ENCODE measurements at places on chromosomes 5 and 9.

- no peak for DNase-seq
Observed at GRCh38 chr5:170633235-170634081, 129.6 kb downstream of the KCNIP1 start.

DNA sequence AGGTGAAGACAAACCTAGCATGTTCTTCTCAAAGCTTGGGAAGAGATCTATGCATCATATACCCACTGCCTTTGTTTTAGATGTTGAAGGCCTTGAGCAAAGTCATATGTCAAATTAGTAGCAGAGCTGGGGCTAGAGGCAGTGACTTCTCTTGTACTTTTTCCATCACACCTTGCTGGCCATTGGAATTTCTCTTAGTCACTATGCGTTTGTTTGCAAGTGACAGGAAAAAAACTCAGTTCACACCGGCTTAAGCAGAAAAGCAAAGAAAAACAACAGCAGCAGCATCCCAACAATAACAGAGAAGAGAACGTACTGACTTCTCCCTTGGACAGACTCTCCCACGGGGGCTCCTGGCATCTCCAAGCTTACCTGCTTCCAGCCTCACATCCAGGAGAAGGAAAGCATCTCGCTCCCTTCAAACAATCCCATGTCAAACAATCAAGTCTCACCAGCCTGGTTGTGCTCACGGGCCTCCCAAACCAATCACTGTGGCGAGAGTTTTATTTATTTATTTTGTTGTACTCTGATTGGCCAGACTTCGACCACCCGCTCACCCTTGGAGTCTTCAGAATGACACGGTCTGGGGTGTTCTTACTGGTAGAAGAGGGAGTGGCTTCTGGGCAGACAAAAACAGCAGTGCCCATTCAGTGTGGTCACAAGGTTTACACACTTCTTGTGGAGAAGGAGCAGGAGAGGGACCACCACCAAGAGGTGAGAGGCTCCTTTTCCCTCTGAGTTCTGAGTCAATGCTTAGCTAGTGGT, 83.8 kb upstream of the STC2 start:
- no peak for DNase-seq

DNA sequence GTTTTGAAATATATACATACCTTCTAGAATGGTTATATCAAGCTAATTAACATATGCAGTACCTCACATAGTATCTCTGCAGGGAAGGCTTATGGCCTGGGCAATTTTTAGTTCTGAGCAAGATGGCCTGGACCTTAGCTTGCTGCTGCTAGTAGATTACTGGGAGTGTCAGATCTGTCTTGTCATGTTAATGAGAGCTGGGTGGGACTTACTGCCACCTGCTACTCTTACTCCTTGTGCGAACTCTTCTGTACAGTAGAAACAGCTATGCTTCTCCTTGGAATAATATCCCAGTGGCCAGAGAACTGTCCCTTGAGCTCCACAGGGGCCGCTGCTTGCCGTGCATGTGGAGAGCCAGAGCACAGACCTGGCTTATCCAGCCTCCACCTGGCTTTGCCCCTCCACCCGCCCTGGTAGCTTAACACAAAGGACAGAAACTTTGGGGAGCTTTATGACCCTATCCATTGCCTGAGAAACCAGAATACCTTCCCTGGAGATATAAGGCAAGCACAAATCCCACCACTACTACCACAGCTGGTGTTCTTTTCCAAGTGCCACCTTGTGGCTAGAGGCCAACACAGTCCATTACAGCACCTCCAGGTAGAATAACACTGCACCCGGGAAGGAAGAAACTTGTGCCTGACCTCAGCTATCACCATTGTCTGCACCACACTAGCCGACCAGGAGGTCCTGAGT, 74.4 kb upstream of the RUSC2 start:
- no peak for DNase-seq

DNA sequence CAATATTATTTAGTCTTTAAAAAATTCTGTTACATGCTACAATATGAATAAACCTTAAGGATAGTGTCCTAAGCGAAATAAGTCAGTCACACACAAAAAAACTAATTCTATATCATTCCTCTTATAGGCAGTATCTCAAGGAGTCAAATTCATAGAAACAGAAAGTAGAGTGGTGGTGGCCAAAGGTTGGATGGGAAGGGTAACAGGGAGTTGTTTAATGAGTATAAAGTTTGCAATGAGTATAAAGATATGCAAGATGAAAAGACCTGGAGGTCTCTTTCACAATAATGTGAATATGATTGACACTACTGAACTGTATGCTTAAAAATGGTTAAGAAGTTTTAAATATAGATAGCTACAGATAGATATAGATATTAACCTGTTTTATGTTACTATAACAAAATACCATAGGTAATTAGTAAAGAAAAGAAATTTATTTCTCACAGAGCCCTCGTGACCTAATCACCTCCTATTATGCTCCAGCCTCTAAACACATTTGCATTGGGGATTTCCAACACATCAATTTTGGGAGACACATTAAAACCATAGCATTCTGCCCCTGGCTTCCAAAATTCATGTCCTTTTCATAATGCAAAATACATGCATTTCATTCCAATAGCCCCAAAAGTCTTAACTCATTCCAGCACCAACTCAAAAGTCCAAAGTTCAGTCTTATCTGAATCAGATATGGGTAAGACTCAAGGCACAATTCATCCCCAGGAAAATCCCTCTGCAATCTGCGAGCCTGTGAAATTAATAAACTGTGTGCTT, 93.6 kb downstream of the ATPSCKMT start:
- no peak for DNase-seq

DNA sequence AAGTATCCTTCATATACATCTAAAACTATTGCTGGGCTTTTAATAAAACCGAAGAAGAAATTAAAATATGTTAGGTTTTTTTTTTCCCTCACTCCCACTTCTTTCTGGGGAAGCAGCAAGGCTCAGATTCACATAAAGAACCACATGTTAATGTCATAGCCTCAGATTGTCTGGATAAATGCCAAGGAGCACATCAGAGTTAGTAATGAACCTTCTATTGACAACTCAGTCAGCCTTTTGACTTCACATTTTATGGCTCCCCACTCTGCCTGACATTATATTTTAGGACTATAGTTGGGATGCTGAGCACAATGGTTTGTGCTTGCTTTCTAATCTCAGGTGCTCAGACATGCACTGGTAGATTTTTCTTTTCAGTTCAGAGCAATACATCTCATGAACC, 21.8 kb downstream of the DMAC1 start:
- DNase-seq, result peak; percentile 72

- DNase-seq, result no peak
Observed at GRCh38 chr5:98258939-98259338, 514.5 kb upstream of the RGMB start.

DNA sequence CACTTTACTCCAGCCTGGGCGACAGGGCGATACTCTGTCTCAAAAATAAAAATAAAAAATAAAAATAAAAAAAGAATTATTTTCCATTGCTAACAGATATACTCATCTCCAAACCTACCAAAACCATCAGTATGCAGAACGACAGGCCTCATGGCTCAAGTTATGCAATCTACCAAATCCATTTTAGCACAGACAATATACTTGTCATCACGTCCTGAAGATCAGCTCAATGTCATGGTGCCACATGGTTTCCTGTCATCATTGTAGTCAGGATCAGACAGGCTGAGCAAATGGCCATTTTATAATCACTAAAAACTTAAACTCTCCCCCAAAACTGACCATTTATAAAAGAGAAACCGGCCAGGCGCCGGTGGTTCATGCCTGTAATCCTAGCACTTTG, 69.1 kb downstream of the HABP4 start:
- DNase-seq, result no peak

DNA sequence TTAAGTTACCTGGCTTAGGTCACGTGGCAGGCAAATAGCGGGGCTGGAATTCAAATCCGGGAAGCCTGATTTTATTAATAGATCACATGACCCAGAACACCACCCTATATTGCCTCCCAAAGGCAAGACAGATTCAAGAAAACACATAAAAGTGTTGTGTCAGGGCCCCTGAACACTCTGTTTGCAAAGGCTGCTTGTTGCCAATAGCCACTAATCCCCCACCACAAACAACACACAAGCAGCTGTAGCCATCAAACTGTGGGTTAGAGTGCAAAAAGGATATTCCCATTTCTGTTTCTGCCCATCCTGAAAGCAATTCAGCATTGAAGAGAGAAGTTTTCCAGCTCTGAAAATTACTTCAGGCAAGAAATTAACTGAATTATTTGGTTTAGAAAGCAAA, 358.9 kb upstream of the RFX3 start:
- DNase-seq, result no peak

DNA sequence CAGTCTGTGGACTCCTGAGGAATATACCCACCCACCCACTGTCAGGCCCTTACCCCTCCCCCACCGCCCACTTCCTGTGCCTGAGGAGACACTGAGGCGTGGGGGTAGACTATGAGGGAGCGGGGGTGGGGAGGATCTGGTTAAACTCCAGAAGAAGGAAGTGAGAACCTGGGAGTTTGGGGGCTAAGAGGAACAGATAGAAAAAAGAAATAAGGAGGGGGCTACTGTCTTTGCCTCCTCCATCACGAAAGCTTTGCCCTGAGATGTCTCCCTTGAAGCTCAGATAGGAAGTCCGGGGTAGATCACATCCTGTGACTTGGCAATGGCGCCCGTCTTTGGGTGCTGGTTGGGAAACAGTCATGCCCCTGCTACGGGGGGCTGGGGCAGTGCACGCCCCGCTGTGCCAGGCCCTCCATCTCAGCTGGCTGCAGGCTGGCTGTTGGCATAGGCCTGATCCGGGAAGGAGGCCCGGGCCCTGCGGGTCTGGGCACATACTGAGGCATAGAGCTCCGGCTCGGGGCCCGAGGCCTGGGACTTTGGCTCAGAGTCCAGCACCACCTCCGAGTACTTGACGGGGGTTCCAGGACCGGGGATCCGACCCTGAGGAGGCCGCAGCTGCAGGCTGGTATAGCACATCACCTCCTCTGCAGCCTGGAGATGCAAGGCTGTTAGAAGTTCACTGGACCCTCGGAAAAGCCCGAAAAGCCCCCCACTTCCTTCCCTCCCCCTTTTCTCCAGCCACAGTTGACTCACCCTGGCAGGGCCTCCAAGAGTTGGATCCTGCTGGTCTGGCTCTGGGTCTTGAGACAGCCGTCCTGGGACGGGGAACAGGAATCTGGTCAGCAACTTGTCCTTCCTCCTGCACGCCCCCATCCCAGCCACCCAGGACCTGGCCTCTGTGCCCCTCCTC, 1.0 kb downstream of the SIT1 start:
- no peak for DNase-seq

DNA sequence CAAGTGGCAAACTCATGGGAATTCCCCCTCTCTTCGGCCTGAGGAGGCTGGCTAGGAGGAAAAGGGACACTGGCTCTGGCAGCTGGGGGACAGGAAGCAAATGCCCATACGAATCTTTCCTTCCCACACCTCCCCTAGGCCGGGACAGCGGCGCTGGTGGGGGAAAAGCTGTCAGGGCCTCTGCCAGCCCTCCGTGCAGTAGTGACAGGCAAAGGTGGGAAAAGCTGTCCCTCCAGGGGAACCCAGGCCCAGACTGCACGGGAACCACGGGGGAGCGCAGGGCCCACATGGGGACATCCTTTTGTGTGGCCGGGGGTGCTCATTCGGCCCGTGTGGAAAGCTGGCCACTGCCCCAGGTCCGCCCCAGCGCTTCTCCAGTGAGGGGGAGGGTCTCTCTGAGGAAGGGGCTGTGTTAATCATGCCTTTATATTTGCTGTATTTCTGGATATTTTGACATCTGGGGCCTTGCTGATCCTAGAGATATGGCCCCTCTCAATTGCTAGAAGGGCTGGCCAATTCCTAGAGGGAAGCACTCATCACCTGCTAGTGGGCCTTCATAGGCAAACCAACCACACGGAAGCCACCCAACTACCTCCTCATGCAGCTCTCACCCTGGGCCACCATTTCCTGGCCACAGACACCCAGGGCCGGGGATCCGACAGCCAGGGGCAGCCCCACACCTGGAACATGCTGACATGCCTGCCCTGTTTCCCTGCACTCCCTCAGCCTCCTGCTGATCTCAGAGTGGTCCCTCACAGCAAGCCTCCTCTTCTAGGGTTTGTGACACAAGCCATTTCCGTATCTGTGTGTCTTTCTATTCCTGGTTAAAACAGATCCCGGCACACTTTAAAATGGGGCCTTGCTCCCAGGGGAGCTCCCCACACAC, 138.8 kb downstream of the ROR2 start:
- DNase-seq, result no peak

DNA sequence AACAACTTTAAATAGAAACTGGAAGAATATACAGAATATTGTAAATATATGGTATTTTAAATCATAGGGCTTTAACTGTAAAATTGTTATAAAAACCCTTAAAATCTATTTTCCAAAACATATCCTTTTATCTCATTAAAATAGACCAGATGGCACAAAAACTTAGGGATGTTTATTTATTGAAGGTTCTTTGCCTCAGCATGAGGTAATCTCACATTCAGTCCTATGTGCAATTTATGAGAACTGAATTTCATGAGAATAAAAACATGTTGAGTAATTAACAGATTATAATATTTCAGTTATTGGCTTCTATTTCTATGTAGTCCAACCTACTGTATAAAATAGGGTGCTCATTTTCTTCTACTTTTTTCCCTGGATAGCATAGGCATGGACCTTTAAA, 329.2 kb upstream of the PRR16 start:
- no peak for DNase-seq

- DNase-seq, result no peak
Observed at GRCh38 chr5:97172227-97172626, 10.8 kb downstream of the RIOK2 start.

- no peak for DNase-seq
Observed at GRCh38 chr9:130197888-130198287, 25.7 kb downstream of the NCS1 start.

- no peak for DNase-seq
Observed at GRCh38 chr5:113487416-113487780, 855 bp downstream of the MCC start.
